Tibial nerve (tissue), 4 donors: ENCODE measurements at places on chromosomes 11 and 22. TPM values are rescaled to one million over a fixed set of nuclear protein-coding genes. Genes with fewer than 3 reads are reported as not detected.

Gene OR52E2
- total RNA-seq, result not detected

Gene CCDC117
- total RNA-seq, result 16.7 TPM

Gene RBMXL2
- total RNA-seq, result not detected

- no peak for DNase-seq
These were observed 107.3 kb downstream of the BUD13 start for GRCh38 chr11:116665523-116665922.

- DNase-seq, result no peak
These were observed 24.9 kb downstream of the LMO2 start for GRCh38 chr11:33866936-33867335.

DNA sequence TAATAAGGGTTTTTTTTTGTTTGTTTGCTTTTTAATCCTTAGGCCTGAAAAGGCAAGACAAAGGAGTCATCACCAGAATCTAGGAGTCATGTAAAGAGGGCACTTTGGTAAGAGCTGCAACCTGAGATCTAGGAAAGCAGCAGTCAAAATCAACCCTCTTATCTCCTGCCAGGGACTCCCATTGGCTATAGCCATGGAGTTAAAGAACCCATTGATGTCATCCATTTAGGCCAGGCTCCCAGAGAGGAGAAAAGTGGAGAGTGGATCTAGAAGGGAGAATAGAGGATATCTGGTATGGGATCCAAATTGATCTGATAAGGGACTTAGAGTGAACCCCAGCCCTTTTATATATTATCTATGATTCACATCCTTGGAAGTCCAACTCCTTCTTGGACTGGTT is 35.9 kb downstream of the ZNF215 start:
- DNase-seq, result no peak
